ENCODE measurements at places on chromosomes 7 and 10.

DNA sequence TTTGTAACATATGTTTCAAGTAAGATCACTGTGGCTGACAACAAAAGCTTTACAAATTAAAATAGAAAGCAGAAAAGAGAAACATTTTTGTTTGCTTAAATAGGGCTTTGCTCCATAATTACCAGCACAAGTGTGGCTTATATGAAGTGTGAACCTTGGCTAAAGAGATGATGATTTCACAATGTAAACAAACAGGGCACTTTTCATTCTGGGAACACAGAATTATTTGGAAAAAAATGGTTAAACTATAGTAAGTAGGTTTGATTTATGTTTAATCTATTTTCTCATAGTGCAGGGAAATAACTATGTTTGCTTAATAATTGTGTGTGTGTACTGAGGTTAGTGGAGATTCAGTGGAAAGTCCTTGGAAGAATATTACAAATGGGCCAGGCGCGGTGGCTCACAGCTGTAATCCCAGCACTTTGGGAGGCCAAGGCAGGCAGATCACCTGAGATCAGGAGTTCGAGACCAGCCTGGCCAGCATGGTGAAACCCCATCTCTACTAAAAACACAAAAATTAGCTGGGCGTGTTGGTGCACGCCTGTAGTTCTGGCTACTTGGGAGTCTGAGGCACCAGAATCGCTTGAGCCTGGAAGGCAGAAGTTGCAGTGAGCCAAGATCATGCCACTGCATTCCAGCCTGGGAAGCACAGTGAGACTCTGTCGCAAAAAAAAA, 19.1 kb upstream of the OTUD1 start:
- no peak for DNase-seq

- DNase-seq, result no peak
Observed at GRCh38 chr7:156147104-156147503, 334.8 kb upstream of the SHH start.

- no peak for DNase-seq
Observed at GRCh38 chr10:43221419-43222209, 45.3 kb downstream of the RASGEF1A start.

DNA sequence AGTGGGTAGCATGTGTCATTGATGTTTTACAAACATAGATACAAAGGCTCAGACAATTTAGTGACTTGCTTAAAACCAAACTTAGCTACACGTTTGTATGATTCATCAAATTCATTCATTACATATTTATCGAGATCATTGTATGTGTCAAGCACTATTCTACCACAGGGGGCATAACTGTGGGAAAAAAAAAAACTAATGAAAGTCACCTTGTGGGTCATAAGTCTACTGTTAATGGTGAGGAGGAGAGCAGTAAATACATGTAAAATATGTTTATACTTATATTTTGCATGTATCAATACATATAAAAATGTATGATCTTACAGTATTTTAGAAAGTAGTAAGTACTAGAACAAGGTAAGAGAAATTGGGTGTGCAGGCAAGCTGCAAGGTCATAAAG, 933.8 kb downstream of the IPMK start:
- no peak for DNase-seq

DNA sequence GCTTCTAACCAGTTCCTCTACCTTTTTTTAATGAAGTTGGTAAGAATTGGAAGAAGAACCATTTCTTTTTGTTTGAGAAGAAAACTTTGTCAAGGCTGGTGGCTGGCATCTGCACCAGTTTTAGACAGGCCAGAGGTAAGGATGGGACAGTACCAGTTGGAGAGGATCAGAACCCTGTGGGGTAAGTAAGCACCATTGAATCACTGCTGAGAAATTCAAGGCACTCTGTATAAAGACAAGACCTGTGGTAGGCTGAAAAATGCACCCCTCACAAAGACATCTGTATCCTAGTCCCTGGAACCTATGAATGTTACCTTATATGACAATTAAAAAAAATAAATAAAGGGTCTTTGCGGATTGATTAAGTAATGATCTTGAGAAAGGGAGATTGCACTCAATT, 166.7 kb upstream of the NRP1 start:
- no peak for DNase-seq

GRCh38 chr7:158049271-158049670, 538.4 kb downstream of the PTPRN2 start:
- DNase-seq, result no peak

- DNase-seq, result no peak
Observed at GRCh38 chr7:117582219-117582704, 102.4 kb downstream of the CFTR start.

DNA sequence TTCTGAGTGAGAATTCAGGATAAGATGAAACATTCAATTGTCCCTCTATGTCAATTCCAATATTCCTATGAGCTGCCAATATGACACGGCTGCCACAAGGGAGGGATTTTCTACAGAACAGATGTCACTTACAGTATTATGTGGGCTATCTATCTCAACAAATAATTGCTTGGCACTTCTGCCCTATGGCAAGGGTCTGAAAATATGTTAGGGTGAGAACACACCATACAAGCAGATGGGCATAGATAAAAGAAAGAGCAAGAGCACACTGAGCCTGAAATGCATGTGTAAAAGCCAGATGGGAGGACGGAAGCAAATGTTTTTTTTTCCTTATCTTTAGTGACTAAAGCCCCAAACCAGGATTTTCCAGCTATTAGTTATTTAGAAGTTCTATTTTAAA, 70.1 kb upstream of the TFEC start:
- no peak for DNase-seq

GRCh38 chr7:141511676-141512396, 39.4 kb upstream of the AGK start:
- DNase-seq, result peak; percentile 71

GRCh38 chr7:142709921-142710320, 39.4 kb upstream of the PRSS1 start:
- DNase-seq, result no peak

- DNase-seq, result no peak
Observed at GRCh38 chr10:59079386-59080226, 96.8 kb upstream of the PHYHIPL start.

DNA sequence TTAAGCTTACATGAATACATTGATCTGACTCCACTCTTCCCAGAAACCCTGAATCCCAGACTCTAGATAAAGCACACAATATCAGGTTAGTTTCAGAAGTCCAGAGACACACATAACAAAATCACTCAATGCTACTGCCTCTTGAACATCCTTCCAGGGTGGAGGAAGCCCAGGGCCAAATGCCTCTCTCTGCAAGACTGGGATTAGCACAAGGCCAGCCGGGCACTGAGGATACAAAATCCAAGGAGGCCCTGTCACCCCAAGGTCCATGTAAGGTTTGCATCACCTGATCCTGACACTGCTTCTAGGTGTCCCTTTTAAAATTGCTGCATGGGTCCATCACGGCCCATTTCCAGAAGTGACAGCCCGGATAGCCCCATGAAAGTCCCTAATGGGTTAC, 2.6 kb upstream of the PLXNA4 start:
- DNase-seq, result no peak

DNA sequence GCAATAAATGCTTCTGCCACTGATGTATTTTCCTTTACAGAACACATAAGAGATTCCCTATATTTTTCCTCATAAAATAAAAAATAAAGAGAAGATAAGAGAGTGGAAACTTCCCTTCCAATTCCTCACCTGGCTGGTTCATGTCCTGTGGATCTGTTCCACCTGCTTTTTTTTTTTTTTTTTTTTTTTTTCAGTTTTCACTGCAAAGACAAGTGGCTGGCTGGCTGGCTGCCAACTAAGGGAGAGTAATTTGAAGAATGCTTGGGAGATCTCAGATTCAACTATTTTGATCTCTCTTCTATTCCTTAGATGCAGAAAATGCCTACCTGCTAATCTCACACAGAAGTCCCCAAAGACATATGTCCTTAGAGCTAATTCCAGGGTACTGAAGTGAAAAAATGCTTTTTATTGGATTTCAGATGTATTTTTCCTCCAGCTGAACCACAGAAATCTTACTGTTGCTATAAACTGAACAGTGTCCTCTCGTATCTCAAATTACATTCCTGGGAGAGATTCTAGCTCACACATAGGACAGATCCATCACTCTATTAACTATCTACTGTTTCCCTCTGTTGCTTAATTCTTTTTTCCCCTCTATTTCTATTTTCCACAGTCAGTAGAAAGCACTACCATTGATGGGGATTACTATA, 120.8 kb downstream of the NRCAM start:
- DNase-seq, result no peak

GRCh38 chr10:96743988-96744585, 23.8 kb upstream of the PIK3AP1 start:
- DNase-seq, result no peak

DNA sequence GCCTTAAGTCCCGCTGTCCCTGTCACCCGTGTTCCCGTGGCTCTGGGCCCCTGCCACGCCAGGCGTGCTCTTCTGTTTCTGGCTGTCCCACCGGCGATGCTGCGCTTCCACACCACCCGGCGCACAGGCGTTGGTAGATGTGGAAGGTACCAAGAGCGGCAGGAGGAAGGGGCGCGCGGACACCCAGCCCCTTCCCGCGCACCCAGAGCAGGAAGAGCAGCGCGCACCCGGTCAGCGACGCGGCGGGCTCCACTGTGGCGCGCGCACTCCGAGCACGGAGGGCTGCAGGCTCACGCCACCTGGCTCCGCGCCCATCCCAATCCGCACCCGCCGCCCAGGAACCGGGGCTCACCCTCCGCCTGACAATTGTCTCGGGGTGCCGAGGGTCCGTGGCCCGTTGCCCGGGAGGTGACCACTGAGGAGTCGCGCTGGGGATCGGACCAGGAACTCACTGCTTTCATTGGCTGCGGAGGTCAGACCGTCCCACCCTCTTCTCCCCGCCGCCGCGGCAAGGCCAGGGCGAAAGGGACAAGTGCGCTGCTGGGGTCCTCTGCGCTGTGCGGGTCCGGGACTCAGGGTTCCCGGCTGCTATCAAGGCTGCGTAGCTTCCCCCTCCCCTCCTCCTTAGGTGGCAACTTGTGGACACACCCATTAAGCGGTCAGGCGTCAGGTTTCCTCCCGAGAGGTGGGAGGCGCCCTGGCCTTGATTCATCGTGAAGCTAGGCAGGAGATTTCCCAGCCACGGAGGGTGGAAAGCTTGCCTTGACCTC, 121.6 kb upstream of the ZNF92 start:
- DNase-seq, result peak; percentile 93

DNA sequence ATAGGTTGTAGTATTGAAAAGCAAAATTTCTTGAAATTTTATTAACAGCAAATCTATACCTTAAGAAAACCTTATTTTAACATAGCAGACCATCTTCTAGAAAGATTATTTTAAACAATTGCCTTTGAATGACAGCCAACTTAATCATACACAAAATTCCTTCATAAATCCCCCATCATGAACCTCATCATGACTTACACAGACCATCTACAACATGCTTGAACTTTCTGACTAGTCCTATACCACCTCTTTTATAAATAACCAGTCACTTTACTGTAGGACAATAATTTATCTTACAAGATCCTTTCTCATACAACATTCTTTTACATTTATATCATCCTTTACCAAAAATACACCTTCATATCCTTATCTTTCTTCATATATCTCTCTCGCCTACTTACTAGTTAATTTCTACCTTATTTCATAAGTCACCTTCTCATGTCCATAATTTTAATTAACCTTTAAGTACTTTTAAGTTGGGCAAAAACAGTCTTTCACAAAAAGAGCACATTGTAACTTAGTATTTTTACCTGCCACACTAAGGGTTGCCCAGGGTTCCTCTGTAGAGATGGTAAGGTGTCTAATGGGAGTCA, 16.6 kb upstream of the PTN start:
- peak; percentile 7 for DNase-seq

- no peak for DNase-seq
Observed at GRCh38 chr7:81173766-81174281, 255.0 kb upstream of the SEMA3C start.

GRCh38 chr10:132114953-132115520, 49.3 kb downstream of the JAKMIP3 start:
- no peak for DNase-seq

DNA sequence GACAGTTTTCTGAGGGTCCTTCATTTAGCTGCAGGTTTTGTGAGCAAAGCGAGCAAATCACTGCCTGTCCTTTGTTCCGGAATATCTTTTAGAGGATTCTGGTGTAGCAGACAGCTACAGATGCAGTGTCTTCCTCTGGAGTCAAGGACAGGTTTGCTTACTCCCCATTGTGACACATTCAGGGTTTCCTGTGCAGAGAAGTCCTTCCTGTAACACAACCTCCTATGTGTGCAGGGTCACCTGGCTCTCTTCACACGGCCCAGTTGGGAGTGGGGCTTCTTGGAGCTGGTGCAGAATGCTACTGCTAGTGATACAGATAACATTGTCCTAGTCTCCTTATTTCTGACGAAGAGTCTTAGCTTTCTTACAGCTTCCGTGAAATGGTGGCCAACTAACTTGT, 47.9 kb downstream of the RBM33 start:
- DNase-seq, result no peak

DNA sequence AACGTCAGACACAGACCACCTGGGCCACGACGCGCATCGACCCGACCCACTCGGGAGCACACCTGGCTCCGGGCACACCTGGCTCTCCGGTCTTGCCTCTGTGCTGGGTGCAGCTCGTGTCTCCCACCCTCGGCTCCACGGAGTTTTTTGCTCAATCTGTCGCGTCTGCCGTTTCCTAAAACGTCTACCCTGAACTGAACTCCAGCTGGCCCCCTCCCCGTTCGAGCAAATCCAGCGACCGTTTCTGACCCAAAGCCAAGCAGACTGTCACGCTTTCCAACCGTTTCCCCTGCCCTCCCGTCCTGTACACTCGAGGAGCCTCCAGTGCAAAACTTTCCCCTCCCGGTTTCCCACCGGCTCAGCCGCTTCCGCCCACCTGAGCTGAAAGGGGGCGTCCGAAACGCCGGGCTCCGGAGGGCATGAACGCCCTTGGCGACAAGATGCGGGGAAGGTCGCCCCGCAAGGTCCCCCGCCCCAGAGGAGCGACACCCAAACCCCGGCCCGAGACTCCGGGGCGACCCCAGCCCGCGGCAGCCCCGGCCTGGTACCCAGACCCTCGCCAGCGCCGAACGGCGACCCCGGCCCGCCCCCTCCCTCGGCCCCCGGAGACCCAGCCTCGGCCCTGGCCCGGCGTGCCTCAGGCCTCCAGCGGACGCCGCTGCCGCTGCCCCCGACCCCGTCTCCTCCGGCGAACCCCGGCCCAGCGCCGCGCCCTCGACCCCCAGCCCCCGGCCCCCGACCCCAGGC, 557 bp downstream of the CYTH3 start:
- no peak for DNase-seq

GRCh38 chr10:16195178-16195769, 241.5 kb upstream of the PTER start:
- no peak for DNase-seq

DNA sequence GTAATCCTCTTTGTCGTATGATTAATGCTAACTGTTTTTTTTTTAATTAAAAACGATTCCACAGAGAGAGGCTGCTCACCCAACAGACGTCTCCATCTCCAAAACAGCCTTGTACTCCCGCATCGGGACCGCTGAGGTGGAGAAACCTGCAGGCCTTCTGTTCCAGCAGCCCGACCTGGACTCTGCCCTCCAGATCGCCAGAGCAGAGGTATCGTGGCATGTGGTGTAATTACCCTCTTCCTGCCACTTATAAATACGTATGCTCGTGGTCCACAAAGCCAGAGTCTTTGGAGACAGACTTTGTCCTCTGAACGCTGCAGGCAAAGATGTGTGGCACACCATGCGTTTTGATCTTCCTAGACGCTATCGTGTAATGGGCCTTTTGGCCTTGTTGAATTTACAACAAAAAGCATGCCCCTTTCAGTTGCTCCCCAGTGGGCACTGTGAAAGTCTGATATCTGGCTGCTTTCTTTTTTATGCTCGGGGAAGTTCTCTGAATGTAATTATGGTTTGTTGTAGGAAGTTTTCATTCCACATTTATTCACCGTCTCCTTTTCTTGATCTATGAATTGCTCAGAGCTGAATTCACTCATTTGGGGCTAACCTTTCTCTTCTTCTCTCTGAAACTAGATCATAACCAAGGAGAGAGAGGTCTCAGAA, 33.6 kb upstream of the BTBD16 start:
- no peak for DNase-seq

- DNase-seq, result peak; percentile 71
Observed at GRCh38 chr7:1432411-1433082, 26.7 kb downstream of the MICALL2 start.

All from NCI-H526 (cell line).